Cerebellum (tissue), 4 donors: ENCODE measurements at places on chromosomes 6 and 20. TPM values are rescaled to one million over a fixed set of nuclear protein-coding genes. Genes with fewer than 3 reads are reported as not detected.
A peak's percentile ranks its signal among the peaks of the same experiment; 100 is the strongest.

Gene DLK2
- total RNA-seq: 6.2 TPM

Gene TREML2
- 0.09 TPM for total RNA-seq

Gene DCDC2
- total RNA-seq: 2.6 TPM

Gene SYS1
- 26.8 TPM for total RNA-seq

Gene LY6G6F
- 0.36 TPM for total RNA-seq

Gene ZNF311
- total RNA-seq: 5.5 TPM

Gene SLPI
- 0.82 TPM for total RNA-seq

Gene PDE10A
- 41.5 TPM for total RNA-seq

Gene GLYATL3
- total RNA-seq: not detected

GRCh38 chr6:4291453-4292403, 156.4 kb upstream of the ECI2 start:
- no peak for DNase-seq

- DNase-seq: no peak
Observed at GRCh38 chr6:156427345-156427744, 349.8 kb upstream of the ARID1B start.

DNA sequence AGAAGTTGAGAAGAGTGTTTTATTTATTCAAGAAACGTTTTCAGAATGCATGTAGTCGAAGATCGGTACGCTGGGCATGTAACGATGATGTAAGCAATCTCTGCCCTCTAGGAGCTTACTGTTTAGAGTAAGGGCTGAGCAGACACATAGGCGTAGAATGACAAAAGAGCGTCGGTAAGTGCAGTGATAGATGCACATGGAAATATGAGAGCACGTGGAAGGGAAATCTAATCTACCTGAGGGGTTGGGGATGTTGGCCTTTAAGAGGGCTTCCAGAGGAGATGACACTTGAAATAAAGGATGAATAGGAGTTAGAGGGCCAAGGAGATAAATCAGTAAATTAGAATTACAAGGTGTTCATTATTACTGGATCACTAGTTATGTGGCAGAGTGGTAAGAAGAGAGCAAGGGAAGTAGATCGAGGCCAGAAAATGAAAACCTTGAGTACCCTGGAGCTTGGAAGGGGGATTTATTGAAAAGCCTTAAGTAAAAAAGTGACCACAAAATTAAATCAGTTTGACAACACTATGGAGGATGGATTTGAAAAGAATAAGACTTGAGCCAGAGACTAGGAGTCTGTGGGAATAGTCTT, 782 bp downstream of the TRMT11 start:
- peak; percentile 12 for DNase-seq

GRCh38 chr6:113271437-113271836, 585.7 kb upstream of the MARCKS start:
- DNase-seq: no peak

DNA sequence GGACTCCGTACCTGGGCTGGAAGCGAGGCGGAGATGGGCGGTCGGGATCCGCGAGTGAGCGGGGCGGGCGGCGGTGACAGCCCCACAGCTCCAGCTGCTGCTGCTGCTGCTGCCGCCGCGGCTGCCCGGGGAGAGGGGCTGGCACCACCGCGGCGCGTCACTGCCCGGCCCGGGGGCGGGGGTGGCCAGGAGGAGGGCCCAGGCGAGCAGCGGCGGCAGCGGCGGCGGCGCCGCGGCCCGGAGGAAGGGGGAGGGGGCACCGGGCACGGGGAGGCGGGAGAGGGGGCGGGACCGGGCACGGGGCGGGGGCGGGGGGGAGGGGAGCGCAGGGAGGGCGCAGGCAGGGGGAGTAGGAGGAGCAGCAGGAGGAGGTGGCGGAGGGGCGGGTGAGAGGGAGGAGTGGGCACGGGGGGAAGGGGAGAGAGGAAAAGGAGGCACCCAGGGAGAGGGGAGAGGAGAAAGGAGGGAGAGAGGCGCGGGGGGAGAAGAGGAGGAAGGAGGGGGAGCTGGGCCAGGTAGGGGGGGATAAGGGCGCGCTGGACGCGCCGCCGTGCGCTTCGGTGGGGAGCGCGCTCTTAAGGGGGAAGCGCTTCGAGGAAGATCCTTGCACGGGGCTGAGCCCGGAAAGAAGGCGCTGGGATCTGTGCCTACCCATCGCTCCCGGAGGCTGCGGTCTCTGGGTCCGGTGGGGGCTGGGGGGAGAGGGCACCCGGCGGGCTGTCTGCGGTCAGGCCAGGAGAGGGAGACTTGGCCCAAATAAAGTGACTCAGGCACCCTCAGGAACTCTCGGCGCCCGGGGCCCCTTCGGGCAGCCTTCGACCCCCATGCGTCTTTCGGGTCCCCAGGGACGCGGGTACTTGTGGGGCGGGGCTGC, 101.5 kb downstream of the NOL4L start:
- no peak for DNase-seq

- DNase-seq: no peak
Observed at GRCh38 chr20:37235065-37235464, 26.5 kb downstream of the GHRH start.

GRCh38 chr6:148364056-148364824, 21.6 kb downstream of the SASH1 start:
- DNase-seq: no peak

- no peak for DNase-seq
Observed at GRCh38 chr6:97586344-97586743, 303.3 kb upstream of the MMS22L start.

GRCh38 chr6:94645191-94645590, 932.1 kb upstream of the MANEA start:
- no peak for DNase-seq

DNA sequence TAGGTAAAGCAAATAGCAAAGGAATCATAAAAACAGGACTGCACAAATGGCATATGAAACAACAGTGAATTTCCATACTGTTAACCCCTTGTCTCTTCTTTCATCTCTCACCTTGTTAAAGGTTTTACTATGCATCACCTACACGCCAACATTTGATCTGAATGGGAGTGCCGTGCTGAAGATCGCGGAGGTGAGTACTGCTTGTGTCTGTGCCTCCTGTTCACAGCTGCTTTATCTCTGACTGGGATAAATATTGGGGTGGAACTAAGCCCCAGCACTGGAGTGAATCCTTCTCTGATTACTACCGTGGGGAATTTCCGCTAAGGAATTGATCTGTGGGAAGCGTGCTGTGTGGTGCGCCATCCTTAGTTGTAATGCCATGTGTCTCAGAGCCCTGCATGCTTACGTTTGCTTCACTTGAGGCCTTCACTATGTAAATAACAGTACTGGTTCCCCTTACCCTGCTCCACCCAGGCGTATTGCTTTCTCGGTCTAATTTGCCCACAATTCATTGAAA, 11.4 kb upstream of the PBOV1 start:
- no peak for DNase-seq

DNA sequence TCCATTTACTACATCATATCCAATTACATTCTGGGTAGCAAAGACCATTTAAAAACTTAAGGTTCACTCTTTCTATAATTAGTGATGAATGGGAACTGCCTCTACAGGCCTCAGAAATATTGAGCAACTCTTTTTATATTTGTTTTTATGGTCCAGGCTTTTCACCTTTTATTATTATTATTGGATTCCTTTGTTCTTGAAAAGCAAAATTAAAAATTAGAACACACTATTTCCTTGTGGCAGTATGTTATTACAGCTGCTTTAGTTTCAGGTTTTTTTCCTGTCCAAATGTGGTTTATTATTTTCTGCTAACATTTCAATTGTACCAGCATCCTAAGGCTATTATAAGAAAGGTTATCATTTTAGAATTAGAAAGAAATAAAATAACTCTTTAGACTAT, 150.1 kb downstream of the FARS2 start:
- DNase-seq: no peak

DNA sequence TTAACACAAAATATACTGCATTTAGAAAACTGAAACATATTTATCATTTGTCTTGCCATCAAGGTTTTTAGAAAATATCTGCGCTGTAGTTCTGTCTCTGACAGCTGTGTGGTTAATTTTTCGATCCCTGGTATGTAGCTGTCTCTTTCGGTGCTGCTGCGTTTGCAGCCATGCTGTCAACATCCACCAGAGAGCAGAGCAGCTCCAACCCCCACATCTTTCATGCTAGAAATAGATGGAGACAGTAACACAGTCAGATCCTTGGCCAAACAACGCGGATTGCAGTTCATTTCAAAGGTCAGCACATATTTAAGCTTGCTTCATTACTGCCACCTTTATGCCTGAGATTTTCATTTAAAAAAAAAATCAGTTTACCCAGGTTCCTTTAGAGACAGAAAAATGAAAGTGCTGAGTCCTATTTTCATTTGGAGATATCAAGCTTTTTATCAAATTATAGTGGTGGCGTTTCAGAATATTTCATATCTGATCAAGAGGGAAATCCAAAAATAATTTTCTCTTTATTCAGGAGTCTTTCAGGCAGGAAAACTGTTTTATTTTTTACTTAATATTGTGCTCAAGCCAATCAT, 157.7 kb upstream of the MMS22L start:
- DNase-seq: peak; percentile 1

- no peak for DNase-seq
Observed at GRCh38 chr6:34757687-34758274, 476 bp downstream of the SNRPC start.

- DNase-seq: peak; percentile 43
Observed at GRCh38 chr20:14331646-14332045, 5.8 kb downstream of the FLRT3 start.

GRCh38 chr6:24838081-24838480, 39.4 kb upstream of the ARMH2 start:
- DNase-seq: no peak

- peak; percentile 15 for DNase-seq
Observed at GRCh38 chr6:107458672-107459282, 587 bp downstream of the PDSS2 start.

GRCh38 chr20:50663095-50663821, 28.1 kb downstream of the RIPOR3 start:
- peak; percentile 36 for DNase-seq

DNA sequence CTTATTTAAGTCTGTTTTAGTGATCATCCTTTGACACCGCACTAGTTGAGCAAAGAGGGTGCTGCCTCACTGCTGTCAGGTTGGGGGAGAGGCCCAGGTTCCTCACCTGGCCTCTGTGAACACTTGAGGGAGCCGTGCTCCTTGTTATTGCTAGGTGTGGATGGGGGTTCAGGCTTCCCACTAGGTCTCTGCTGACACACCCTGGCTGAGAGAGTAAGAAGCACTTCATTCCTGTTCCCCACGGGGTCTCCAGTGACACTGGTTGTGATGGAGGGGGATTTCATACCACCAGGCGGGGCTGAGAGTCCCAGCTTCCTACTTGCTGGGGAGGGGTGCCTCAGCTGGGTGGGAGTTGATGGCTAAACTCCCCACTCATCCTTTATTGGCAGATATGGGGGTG, 11.1 kb upstream of the NOTCH4 start:
- no peak for DNase-seq

DNA sequence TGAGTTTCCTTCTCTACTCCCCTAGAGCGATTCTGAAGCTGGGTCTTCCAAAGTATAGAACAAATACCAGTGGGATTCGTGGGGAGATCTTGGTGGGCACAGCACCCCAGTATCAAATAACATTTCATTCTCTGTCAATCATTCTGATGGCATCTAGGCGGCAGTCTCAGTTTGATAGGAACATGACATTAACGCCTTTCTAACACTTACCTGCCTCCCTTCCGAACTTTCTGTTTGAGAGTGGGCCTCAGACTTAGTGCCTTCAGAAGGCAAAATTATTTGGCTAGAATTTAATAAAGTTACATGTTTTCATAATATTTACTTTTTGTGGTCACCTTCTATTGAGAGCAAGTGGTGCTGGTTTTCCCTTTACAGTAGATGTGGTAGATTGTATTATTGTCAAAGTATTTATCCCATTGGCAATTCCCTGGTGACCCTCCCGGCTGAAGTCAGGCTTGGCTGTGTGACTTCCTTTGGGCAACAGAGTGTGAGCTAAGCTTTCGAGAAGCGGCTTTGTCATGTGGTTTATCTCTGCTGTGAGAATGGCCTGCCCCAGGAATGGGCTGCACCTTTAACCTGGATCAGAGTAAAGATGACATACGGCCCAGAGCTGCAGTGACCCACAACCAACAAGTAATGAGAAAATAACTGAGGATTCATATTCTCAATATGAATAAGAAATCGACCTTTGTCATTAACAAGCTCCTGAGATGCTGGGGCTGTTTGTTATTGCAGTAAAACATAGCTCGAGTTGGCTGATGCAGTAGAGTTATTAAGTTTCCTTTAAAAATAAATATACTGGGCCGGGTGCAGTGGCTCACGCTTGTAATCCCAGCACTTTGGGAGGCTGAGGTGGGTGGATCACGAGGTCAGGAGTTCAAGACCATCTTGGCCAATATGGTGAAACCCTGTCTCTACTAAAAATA, 45.2 kb upstream of the PTPN1 start:
- no peak for DNase-seq

DNA sequence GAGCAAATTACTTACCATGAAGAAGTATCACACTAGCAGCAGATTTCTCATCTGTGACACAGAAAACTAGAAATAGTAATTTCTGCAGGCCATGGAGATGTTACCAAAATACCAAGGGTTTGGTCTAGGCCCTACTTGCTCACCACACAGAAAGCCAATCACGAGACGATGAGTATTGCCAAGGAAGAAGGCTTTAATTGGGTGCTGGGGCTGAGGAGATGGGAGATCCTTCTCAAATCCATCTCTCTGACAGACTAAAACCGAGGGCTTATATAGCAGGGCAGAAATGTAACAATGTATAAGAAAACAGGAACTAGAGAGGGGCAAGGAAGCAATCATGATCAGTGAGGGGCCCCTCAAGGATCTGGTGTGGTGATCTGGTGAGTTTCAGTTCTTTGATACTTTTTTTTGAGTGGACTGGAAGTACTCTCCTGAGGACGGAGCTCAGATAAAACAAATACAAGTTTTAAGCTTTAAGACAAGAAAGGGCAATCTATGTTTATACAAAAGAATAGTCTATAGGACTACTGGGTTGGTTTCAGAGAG, 40.9 kb downstream of the RNF182 start:
- no peak for DNase-seq

GRCh38 chr6:116877743-116878142, 701 bp downstream of the RFX6 start:
- no peak for DNase-seq

DNA sequence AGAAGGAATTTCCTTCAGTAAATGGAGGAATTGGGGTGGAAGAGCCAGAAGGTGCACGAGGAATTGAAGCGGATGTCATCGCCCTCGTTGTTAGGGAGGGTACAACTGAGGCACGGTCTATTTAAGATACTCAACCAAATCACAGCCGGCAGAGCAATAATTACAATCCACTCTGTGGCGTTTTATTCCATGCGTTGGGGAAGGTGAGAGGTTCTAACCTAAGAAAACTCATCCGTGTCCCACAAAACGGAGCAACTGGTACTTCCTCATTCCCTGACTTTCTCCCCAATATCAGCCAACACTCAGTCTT, 802 bp upstream of the RRBP1 start:
- no peak for DNase-seq

DNA sequence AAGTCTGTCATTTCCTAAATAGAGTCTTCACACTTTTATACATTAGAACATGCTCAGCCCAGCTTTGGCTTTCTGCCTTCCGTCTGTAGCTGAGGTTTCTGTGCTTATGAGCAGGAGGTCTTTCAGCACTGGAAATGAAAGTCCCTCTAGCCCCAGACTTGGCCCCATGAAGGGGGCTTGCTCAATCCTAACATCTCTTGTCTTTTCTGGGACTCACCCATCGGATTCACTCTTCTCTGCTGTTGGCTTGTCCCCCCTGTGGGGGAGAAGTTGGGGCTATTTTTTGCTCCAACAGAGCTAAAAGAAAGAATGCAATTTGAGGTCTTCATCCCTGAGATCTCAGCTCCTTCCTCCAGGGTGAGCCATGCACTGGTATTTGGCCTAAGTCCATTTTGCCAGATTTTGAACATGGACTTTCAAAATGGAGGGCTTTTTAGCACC, 177.7 kb downstream of the MRPL14 start:
- DNase-seq: no peak
